ENCODE measurements at places on chromosomes 1 and 21. TPM values are rescaled to one million over a fixed set of nuclear protein-coding genes. Genes with fewer than 3 reads are reported as not detected.

AADACL3 gene
- not detected for polyA plus RNA-seq

CATSPERE gene
- polyA plus RNA-seq = 0.15 TPM

PLA2G2A gene
- polyA plus RNA-seq = 593 TPM

FALEC gene
- polyA plus RNA-seq = not detected

ZYG11A gene
- polyA plus RNA-seq = not detected

TNFRSF1B gene
- 15.3 TPM for polyA plus RNA-seq

S100A8 gene
- polyA plus RNA-seq = 73.6 TPM

LCE3D gene
- not detected for polyA plus RNA-seq
